AG04450 (cell line): ENCODE measurements at places on chromosomes 3 and 15. TPM values are rescaled to one million over a fixed set of nuclear protein-coding genes. Genes with fewer than 3 reads are reported as not detected.

DNA sequence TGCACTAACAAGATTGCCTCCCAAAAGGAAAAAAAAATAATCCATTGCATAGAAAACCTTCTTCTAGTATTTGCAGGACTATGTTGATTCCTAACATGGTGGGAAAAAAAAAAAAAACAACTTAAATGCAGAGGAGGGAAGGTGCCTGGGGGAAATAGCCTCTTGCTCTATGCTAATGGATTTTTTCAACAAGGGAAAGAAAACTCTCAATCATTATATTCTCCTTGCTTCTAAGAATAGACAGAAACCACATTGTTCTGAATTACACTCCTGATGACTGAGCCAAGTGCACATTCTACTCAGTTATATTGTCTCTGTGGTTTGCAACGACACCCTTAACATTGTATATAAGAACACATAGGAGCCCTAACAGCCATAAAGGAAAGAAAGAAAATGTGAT, 760.2 kb downstream of the NAALADL2 start:
- no peak for DNase-seq

GRCh38 chr15:66658044-66658443, 44.0 kb upstream of the SMAD6 start:
- DNase-seq, result no peak

DNA sequence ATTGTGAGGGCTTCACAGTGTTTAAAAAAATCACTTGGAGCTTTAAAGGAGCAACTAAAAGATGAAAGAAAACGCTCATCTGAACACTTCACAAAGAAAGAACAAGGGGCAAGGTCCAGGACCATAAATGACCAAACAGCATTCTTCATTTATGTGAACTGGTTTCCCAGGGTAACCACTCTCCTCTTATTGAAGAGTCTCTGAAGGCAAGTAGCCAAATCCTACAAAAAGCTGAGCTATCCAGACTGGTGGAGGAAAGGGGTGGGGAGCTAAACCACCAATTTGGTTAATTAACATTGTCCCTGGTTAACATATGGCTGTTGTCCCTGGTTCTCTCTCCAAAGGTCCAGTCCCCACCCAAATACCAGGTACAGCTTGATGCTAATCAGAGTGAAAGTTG, 58.1 kb downstream of the OSBPL10 start:
- DNase-seq, result no peak

DNA sequence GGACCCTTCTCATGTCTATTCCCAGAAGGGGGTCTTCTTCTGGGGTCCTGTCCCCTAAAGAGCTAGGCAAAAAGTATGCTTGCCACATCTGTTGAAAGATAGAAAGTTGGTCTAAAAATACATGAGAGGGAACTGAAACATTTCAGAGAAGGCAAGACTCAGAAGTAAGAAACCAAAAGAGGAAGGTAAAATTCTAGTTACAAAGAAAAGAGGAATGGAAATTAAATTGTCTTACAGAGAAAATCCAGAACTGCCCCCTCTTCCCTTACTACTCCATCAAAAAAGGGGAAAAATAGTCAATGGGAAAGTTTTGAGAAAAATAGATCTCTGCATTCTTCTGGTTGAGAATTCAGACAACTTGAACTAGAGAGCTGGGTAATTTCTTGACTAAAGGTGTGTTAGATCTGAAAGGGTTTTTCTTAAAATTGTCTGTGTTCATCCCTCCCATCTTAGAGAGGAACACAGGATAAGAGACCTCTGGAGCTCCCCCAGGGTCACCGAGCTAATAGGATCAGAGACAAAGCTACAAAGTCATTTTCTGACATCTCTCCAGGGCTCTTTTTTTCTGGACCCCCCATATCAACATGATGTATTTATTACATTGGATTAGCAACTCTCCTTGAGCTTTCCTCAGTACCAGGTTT, 32.3 kb upstream of the CCR2 start:
- DNase-seq, result no peak

UROC1 gene
- not detected in 2 replicates for polyA plus RNA-seq

EXD1 gene
- polyA plus RNA-seq, result not detected in 2 replicates

CFAP20DC gene
- 2.1 and 3.5 TPM in 2 replicates for polyA plus RNA-seq

SPG21 gene
- 85.7 and 101 TPM in 2 replicates for polyA plus RNA-seq
